ENCODE measurements at places on chromosomes 5 and 9.
A peak's percentile ranks its signal among the peaks of the same experiment; 100 is the strongest.

- DNase-seq: no peak
Measured at GRCh38 chr5:103255691-103256090, 2.9 kb upstream of the MACIR start.

DNA sequence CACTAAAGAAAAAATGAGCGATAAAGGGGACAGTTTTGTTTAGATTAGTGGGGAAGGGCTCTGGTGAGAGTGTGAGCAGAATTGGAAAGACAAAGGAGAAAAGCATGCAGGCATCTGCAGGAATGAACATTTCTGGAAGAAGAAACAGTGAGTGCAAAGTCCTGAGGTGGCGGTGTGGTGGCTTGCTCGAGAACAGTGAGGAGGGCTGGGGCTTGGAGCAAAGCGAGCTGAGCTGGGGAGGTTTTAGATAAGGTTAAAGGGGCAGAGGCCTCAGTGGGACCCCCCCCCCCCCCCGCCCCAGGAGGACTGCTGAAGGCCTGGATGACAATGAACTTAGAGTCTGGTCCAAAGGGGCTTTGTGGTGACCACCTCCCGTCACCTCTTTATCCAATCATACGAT lies 202.7 kb upstream of the MVB12B start:
- DNase-seq: no peak

DNA sequence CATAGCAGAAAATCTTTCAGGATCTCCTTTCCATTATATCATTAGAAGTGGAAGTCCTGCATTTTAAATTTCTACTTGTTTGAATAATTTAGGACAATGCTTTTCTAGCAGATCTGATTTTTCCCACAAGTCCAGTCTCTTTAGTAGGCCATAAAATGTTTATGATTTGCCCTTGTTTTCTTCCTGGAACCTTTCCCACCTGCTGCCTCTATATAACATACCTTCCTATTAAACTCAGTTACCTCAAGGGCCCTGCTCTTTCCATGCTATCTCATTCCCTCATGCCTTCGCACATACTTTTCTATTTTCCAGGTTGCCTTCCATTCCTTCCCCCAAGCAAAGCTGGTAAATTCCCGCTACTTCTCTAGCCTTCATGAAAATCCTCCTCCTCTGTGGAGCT lies 187.0 kb upstream of the EFNA5 start:
- no peak for DNase-seq

DNA sequence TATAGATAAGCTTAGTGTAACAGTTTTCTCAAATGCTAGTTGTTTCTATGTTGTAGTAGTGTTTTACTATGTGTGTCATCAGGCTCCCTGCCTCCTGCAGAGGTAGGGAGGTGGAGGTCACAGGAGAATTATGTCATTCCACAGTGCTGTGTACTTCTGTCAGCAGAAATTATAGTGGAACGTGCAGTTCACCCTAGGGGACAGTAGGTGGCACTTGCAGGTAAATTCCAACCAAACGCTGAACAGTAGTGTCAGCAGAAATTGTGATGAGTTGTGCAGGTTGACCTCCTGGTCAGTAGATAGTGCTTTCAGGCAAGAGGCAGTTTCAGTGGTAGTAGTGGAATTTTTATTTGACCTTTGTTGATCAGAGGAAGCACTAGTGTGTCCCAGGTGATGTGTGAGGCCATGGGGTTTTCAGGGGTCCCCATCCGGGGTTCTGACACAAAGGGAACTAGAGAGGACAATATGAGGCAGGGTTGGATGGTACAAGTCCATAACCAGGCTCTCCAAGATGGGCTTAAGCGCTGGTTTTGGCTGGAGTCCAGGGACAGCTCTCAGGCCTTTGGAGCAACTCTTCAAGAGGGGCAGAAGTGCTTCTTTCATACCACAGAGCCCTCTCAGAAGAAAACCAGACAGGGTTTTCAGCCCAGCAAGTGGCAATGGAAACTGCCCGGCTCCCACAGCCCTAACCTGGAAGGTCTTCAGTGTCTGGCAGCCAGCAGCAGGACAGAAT lies 402.9 kb downstream of the CYLC2 start:
- DNase-seq: no peak

- no peak for DNase-seq
Measured at GRCh38 chr5:15762668-15763067, 262.7 kb downstream of the FBXL7 start.

- DNase-seq: no peak
Measured at GRCh38 chr5:53607886-53608285, 47.4 kb downstream of the NDUFS4 start.

- no peak for DNase-seq
Measured at GRCh38 chr5:127813633-127814587, 110.7 kb downstream of the CCDC192 start.

DNA sequence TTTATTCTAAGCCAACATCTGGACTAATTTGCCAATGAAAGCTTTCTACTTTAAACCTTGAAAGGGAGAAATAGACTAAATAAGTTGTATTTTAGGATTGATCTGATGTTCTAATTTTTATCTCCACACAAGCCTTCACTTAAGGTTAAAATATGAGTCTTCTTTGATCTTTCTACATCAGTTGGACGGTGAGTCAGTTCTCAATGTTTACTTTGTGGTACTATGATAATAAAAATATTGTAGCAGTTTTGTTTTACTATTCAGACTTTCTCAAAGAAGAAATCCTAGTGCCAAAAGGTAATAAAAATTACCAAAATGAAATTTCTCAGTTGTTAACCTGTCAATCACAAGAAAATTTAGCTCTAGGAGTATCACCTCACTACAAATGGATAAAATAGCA lies 203.5 kb upstream of the RGMB start:
- no peak for DNase-seq

DNA sequence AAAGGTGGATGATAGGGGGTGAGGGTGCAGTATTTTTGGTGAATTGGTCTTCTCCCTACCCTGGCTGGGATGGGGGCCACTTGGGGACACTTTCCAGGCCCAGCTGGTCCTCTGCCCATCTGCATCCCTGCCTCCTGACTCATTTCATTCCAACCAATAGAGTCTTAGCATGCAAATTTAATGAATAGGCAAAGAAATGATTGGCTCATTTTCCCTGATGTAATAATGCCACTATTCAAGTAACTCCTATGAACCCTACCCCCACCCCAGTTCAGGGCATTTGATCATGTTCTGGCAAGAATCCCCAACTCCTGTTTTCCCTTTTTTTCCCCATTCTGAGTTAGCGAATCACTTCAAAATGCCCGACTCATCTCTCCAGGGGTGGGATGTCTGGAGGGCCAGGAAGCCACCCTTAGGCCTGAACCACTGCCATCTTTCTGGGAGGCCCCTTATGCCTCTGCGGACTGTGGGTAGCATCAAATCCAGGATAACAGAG lies 56.7 kb downstream of the PCDH1 start:
- no peak for DNase-seq

DNA sequence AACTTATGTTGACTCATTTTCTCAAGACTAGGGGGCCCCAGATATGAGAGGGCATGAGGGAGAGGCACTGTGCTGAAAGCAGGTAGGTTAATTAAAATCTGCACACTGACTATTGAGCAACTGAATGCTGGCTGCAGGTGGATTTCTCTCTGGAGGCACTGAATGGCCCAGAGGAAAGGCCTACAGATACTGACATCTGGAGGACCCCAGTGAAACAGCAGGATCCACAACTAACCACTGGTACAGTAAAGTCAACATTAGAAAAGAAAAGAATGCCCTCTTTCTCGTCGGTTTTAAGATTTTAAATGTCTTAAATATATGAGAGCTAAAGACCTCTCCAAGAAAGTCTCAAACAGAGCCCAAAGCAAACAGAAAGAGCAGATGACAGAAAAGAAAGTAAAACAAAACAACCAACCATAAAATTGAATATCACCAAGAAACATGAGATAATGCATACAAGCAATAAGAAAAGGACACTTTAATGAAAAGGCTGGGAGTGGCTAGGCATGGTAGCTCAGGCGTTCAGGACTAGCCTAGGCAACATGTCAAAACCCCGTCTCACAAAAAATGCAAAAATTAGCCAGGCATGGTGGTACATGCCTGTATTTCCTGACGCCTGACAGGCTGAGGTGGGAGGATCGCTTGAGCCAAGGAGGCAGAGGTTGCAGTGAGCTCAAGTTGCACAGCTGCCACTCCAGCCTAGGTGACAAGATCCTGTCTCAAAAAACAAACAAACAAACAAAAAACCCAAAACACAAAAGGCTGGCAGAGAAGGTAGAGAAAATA lies 43.3 kb downstream of the PUM3 start:
- DNase-seq: no peak

GRCh38 chr5:164672931-164673694 lies 1167.7 kb downstream of the MAT2B start:
- DNase-seq: no peak

DNA sequence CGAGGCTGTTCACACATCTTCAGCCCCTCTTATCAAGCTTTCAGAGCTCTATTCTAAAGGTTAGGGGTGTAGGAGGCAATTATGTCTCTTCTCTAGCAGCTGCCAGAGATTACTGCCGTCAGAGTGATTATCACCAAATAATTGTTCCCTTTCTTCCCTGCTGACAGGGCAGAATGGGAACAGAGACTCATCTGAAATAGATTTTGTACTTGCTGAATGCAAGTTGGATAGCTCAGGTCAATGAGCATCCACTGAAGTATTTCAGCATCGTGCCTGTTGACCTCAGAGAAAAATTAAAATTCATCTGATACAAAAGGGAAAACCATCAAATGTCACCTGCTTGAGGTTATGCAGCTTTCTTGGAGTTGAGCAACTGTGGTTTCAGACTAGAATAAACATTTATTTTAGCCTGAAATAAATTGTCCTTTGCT lies 213.7 kb upstream of the MAP3K1 start:
- DNase-seq: no peak

GRCh38 chr5:137888863-137889759 lies at the start of gene PKD2L2:
Gene PKD2L2 (plus strand): TSS chr5:137889457. CDS start chr5:137889492, 35 bp downstream.
- peak; percentile 76 for DNase-seq

GRCh38 chr9:31604531-31604930 lies 779.9 kb upstream of the ACO1 start:
- DNase-seq: no peak

DNA sequence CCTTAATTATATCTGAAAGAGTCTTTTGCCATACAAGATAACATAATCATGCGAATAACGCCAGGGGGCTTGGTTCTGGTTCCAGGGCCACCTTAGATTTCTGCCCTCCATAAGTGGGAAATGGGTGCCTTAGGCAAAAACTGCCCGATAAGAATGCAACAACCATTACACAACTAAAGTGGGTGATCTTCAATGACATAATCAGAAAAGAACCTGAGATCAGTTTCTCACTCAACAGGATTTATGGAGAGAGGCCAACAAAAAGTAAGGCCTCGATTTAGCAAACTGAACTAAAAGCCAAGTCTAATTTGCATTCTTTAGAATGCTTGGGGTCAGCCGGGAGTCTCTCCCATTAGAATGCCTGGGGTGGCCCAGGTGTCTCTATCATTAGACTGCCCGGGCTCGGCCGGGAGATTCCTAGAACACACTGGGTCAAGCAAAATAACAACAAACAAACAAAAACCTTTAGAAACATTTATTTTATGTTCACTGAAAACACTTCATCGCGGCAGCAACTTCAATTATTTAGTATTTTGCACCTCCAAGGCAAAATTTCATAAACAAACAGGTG lies 194.8 kb downstream of the AUH start:
- DNase-seq: no peak

DNA sequence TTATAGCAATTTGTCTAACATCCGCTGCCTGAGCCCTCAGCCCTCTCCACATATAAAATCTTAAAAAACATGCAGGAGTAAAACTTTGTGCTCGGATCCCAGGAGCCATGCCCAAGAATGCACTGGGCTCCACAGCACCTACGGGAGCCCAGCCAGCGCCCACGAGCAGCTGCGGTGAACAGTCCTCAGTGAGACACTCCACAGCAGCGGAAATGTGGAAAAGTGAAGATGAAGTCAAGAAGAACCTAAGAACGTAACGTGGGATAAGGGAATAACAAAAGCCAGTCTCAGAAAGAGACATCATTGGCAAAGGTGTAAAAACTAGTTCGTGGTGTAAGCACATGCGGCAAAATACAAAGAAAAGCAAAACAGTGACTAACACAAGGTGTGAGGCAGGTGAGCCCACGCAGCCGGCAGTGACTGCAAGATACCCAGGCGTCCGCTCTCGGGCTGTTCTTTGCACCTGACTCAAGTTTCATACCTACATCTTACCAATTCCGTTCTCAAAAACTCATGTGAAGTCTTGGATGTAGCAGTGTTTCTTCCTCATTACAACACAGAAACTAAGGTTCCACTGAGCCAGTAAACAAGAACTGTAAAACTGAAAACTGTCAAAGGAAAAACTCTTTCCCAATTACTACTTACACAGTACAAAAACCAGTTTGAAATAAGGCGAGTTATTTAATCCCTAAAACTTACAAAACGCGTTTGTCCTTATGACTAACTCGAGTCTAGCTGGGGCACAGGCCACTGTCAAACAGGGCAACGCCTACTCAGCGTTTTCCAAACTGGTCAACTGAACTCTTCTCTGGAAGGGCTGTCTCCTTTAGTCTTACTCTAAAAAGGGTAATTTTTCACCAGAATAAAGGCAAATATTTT lies 1.7 kb downstream of the CAMSAP1 start:
- peak; percentile 34 for DNase-seq

DNA sequence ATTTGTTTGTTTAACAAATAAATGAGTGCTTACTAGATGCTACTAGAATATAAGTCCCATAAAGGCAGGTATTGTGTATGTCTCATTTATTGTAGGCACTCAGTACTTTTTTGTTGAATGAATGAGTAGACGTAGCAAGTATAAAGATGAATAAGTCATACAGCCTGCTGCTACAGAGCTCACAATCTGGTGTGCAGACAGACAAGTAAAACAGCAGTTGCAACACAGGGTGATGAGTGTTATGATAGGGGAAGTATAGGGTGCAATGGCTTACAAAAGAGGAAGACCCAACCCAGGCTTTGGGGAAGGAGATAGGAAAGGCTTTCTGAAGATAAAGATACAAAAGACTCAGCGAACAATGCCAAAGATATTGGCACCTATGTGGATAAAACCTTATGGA lies 47.7 kb downstream of the SH3RF2 start:
- DNase-seq: no peak

- no peak for DNase-seq
Measured at GRCh38 chr5:7978991-7979390, 110.0 kb downstream of the MTRR start.

- no peak for DNase-seq
Measured at GRCh38 chr5:56440871-56441740, 208.0 kb upstream of the ANKRD55 start.

- DNase-seq: no peak
Measured at GRCh38 chr9:106862821-106863720, at the start of gene ZNF462. Gene ZNF462 (plus strand): TSS chr9:106863166. CDS start chr9:106923384, 60,218 bp downstream.

GRCh38 chr5:1445313-1445688 lies at the start of gene SLC6A3:
Gene SLC6A3 (minus strand): TSS chr5:1445440. CDS start chr5:1443197, 2,243 bp downstream.
- no peak for DNase-seq

Data from activated effector memory CD4-positive, alpha-beta T cell treated with Interleukin-2 at 50 U/mL for 16 hours (primary cell).